ENCODE measurements at places on chromosomes 1 and 21.

DNA sequence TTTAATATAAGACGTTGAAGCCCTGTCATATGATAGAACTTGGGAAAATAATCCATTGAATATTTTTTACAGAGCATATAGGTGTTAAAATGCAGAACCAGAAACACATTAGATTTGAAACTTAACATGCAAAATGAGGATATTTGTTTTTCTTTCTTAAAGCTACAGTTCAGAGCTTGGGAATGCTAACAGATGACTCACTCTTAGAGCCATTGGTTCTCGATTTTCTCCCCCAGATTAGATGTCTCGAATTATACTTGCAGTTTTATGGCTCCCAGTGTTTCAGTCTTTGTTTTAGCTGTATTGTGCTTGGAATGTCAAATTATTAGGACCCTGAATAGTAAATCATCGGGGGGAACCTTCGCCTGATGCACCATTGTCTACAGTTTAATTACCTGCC, 575.7 kb upstream of the ZP4 start:
- DNase-seq = no peak

DNA sequence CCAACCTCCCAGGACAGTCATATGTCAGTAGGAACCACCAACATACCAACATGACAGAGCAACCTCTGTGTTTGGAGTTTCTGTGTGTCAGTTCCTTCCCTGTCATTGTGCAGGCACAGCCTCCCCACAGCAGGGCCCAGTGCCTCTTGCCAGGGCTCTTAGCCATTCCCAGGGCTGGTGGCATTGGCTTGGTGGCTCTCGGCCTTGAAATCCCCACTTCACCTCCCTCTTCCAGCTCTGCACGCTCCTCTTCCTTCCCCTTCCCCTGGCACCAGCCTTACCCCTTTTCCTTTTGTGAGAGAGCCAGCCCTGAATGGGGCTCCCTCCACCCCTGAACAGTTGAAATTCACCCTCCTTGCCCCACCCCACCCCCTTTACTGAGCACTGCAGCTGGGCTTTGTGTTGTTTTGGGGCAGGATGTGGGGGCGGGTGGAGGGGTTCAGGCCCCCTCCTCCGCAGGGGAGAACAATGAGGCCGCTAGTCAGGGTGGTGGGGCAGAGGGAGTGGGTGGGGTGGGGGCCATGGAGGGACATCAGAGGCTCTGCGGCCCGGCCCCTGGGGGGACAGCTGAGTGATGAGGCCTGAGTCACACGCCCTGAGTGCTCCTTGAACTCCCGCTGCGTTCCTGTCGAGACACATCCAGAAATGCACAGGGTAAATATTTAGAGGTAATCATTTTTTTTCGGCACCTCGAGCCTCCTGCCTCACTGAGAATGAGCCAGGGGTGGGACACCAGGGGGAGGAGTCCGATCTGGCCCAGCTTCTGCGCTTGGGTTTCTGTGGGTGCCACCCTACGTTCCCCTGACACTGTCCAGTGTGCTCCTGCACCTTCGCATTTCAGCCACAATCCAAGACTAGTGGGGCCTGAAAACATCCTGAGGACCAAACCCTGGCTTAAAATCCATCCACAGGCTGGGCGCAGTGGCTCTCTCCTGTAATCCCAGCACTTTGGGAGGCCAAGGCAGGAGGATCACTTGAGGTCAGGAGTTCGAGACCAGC, 28.6 kb downstream of the LGR6 start:
- no peak for DNase-seq

DNA sequence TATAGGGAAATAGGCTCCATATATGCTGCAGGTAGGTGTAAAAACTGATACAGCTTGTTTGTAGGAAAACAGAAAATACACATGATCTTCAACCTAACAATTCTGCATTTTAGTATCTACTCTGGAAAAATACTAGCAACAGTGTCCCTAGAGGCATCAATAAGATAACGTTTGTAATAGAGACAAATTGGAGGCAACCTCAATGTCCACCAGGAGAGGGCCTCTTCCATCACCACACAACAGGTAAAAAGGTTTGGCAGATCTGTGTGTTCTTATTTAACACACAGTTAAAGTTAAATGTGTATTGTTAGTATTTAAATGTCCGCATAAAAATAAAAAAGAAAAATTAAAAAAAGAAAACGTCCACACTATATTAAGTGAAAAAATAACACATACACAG, 5.4 kb downstream of the EIF2D start:
- no peak for DNase-seq

DNA sequence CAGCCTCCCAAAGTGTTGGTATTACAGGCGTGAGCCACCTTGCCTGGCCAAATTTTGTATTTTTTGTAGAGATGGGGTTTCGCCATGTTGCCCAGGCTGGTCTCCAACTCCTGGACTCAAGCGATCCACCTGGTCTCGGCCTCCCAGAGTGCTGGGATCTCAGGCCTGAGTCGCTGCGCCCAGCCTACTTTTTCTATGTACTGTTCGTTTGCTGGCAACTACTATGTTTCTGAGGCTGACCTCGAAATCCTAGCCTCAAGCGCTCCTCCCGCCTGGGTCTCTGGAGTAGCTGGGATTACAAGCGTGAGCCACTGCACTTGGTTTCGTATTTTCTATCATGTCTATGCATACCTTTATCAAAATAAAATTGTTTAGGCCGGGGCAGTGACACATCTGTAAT, 675 bp upstream of the TEKT2 start:
- DNase-seq = no peak

DNA sequence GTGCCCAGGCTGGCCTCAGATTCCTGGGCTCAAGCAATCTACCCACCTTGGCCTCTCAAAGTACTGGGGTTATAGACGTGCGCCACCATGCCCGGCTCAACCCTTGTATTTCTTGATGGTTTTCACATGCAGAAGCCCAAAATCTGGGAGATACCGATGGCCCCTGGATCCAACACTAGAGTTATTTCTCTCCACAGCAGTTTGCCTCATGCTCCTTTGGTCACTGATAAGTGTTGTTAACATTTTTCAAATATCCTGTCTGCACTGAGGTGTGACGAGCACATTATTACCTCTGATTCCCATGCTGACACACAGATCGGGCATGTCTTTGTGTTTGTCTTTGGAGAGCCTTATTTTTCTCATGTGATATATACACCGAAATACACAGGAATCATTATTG, 107.0 kb downstream of the KIF26B start:
- DNase-seq = no peak

DNA sequence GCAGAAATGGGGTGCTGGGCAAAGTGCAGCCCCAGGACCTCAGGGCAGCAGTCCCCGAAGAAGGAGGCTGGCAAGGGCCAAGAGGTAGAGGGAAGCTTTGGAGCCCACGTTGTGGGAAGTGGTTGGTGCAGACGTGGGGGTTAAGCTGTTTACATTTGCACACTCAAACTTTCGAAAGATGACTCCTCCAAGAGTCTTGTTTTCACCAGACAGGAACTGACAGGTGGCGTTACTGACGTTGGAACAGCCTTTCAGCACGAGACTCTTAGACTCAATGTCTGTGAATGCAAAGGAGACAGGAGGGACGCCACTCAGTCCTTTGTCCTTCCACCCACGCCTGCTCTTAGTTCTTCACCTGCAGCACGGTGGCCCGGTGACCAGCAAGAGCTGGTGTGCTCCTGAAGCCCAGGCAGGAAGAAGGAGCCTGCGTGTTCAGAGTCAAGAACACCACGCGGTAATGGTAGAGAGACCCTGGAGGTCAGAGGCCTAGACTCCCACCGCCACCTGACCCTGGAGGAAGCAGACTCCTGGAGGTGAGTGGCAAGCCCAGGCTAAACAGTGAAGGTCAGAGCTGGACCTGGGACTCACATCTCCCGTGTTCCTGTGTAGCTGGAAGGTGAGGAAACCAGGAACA, 15.9 kb downstream of the LYPD8 start:
- DNase-seq = no peak

Measured in C1 segment of cervical spinal cord (tissue), 14 donors.